Natural killer cell (primary cell): ENCODE measurements at places on chromosomes 1 and 21. TPM values are rescaled to one million over a fixed set of nuclear protein-coding genes. Genes with fewer than 3 reads are reported as not detected.

GRCh38 chr1:165894591-165894990 lies 67.2 kb downstream of the UCK2 start:
- no peak for DNase-seq

The GALE gene
- total RNA-seq: 14.6 TPM

GRCh38 chr1:53450225-53450624 lies 9.0 kb upstream of the DMRTB1 start:
- DNase-seq: peak; percentile 16

- no peak for DNase-seq
Observed at GRCh38 chr1:210770396-210770984, 363.5 kb downstream of the KCNH1 start.

- no peak for DNase-seq
Observed at GRCh38 chr1:1043921-1044320, 24.0 kb downstream of the AGRN start.

DNA sequence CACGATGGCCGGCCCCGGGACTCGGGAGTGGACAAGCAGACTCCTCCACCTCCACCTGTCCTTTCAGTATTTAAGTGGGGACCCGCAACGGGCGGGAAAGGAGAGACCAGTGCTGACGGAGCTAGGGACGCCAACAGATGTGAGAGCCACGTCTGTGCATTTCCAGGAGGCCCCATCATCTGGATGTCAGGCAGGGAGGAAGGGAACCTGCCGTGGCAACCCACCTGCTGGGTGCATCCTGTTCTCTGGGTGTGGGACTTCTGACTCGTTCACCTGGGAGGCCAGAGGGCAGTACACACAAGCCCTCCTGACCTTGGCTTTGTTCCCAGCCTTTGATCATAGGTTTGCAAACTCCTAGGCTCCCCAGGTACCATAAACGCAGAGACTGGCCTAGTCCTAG lies 5.6 kb upstream of the PCBP3 start:
- peak; percentile 1 for DNase-seq

DNA sequence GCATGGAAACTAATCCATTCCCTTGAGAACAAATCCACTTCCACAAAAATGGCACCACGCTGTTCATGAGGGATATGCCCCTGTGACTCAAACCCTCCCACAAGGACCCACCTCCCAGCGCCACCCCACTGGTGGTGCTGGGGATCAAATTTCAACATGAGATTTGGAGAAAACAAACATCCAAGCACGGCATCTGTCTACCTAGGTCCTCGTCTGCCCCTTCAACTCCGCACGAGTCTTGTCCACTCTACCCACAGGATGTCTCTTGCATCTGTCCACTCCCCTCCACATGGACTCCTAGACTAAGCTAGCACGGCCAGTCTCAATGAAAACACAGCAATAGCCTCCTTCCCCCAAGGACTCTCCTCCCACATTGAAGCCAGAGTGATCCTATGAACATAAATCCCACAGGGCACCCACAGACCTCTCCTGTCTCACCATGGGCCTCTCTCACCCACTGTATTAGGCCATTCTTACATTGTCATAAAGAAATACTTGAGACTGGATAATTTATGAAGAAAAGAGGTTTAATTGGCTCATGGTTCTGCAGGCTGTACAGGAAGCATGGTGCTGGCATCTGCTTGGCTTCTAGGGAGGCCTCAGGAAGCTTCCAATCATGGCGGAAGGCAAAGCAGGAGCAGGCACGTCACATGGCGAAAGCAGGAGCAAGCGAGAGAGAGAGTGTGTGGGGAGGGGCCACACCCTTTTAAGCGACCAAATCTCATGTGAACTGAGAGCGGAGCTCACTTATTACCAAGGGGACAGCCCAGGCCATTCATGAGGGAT lies 101.4 kb downstream of the TOMM20 start:
- DNase-seq: no peak

DNA sequence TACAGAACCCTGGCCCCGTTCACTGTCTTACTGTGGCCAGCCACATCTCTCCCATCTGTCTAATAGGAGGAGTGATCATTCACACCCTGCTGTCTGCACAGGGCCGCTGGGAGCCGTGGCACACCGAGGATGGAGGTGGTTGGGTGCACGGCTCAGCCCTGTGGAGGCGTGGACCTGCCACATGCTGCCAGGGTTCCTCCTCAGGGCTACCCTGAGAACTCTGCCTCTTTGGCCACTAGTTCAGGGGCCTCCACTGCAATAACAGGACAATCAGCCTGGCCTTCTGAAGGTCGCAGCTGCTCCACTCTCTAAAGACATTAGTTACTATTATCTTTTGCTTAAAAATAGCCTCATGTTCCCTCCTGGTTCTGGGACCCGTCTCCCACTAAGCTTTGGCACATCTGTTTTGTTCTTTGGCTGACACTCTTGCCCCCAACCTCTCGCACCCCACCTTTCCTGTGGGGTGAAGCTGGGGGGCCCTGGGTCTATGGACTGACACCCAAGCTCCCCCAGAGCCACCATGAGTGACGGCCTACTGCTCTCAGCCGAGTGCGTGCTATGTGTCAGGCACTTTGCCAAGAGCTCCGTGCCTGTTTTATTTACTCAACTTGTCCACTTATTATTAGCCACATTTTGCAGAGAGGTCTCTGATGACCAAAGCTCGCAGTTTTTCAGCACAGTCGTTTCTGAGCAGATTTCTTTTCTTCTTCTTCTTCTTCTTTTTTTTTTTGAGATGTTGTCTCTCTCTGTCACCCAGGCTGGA lies 66.3 kb downstream of the ARHGEF10L start:
- DNase-seq: no peak

- DNase-seq: no peak
Observed at GRCh38 chr1:203207751-203208150, 21.2 kb upstream of the CHI3L1 start.

GRCh38 chr1:30445449-30445848 lies 277.9 kb downstream of the MATN1 start:
- no peak for DNase-seq

DNA sequence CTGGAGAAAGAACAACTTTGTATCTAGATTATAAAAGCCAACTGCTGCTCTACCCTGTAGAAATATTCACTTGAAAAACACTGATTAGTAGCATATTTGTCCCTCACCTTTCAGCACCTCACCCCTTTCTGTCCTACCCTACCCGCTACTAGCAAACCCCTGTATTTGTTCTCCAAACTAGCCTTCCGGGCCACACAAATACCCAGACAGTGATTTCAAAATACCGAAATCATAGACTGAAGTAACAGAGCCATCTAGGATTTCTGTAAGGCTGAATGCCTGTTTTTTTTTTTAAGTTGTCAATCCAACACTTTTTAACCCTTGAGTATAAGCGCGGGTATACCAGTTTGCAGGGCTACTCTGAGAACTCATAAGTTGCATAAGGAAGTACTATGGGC lies 398 bp upstream of the DPT start:
- DNase-seq: no peak

DNA sequence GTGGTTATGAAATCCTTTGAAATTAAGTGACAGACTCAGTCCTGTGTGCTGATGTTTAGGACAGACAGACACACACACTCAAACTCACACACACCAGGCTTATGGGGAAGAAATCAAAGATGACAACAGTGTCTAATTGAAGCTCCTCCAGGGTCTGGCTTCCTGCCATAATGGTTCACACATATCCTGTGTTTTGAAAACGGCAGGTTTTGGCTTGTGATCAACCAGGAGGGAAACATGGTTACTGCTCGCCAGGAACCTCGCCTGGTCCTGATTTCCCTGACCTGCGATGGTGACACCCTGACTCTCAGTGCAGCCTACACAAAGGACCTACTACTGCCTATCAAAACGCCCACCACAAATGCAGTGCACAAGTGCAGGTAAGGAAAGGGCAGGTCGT lies 4.6 kb downstream of the MTARC1 start:
- DNase-seq: no peak

DNA sequence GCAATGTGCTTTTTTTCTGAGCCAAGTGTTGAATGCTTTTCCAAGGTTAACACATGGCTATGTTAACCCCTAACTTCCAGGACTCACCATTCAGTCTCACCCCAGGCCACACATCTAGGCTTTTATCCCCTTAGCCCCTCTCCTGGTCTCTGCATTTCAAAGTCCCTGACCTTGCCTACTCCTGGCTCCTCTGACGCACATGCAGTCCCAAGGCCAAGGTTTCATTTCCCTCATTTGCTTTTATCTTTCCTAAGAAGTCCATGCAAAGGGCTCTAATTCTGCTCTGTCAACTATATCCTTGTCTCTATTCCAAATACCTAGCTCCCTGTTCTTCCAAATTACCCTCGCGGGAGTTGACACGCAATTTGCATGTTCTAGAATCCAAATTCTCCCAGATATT lies 25.4 kb downstream of the SLC30A10 start:
- DNase-seq: no peak
